Activated T-helper 1 cell treated with Interleukin-2 at 50 U/mL for 16 hours (primary cell): ENCODE measurements at places on chromosomes 7 and 10.

GRCh38 chr10:28859791-28860190 lies 182.5 kb downstream of the BAMBI start:
- no peak for DNase-seq

- DNase-seq = no peak
Observed at GRCh38 chr10:6507311-6507710, 72.8 kb downstream of the PRKCQ start.

GRCh38 chr7:110224643-110225042 lies 866.3 kb upstream of the LRRN3 start:
- DNase-seq = no peak

DNA sequence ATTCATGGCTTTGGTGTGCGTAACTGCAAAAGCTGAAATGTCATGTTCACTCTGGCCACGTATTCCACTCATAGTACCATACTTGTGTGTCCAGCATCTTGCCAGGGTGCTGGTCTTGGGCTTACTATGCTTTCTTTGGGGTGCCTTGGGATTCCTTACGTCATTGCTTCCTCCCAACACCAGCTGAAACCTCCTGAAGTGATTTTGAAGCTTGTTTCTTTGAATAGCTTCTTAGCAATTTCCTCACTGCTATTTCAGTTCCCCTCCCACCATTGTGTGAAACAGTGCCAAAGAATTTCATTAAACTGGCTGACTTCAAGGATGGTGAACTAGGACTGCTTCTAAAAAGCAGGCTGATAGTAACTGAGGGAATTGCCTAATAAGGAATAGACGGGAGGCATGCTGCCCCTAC lies 36.9 kb downstream of the ENTPD1 start:
- DNase-seq = no peak

DNA sequence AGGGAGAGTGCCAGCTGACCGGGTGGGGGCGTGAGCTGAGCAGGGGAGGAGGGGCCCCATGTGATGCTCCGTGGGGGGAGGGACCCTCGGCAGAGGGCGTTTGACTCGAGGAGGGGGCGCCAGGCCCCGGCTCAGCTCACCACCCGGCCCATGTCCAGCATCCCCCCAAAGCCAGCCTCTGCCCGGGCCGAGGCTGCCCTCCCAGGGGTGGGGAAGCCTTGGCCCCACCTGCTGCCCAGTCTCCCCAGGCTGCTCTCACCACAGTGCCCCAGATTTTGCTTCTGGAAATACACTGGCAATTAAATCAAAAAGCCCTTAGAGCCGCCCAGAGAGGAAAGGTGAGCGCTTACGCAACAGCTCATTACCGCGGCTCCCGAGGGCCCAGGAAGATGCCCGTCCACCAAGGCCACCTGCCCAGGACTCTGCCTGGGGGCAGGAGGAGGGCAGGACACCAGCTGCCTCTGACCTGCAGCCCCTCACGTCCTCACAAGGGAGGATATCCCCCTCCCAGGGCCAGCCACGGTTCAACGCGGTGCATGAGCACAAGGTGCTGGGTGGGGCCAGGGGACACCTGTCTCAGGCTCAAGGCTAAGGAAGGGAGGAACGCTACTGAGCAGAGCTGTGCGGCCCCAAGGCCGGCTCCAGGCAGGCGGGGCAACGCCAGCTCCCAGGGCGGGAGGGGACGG lies 70.0 kb upstream of the INPP5A start:
- DNase-seq = no peak

- no peak for DNase-seq
Observed at GRCh38 chr7:36530456-36530855, 140.8 kb downstream of the ANLN start.

DNA sequence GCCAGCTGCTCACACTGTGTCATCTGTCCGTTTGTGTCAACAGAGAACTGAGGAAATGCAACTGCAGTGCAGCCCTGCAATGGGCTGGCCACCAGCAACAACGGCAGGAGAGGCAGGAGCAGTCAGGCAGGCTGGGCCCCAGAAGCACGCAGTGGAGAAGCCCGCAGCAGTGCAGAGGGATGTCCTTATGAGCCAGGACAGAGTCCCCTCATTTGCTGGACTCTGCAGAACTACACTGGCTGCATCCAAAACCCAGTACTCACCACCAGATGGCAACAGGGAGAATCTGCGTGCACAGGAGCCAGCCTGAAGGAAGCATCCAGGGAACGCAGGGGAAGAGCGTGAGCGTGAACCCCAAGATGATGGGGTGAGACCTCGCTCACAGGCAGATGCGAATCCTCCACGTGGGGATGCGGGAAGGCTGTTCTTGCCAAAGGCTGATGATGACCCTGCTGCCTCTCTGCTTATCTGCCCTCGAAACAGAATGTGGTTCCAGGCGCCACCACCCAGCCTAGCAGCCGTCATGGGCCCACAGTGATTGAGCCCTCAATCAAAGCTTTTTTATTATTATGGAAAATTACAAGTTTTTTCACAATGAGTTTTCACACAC lies 232.1 kb downstream of the PTPRN2 start:
- no peak for DNase-seq
